ENCODE measurements at places on chromosomes 3 and 15.

- no peak for DNase-seq
Measured at GRCh38 chr3:89841041-89841440, 733.6 kb downstream of the EPHA3 start.

DNA sequence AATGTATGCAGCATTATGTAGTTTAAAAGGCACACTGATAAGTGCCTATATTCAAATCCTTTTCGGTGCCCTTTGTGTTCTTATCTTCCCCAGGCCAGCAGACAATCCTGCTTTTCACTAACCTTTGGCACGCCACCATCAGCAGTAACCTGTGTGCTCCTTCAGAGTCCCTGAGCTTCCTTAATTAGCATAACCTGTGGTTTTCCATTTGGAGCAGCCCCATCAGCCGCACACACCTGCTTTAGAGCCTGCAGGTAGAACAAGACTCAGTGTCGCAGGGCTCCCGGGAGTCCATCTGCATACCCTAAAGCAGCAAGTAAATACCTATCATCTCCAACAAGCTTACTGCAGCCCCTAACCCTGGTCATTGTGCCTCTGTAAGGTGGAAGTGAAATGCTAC, 755.1 kb downstream of the ROBO2 start:
- DNase-seq, result no peak

GRCh38 chr3:23612296-23612891, 193.4 kb upstream of the UBE2E1 start:
- no peak for DNase-seq

DNA sequence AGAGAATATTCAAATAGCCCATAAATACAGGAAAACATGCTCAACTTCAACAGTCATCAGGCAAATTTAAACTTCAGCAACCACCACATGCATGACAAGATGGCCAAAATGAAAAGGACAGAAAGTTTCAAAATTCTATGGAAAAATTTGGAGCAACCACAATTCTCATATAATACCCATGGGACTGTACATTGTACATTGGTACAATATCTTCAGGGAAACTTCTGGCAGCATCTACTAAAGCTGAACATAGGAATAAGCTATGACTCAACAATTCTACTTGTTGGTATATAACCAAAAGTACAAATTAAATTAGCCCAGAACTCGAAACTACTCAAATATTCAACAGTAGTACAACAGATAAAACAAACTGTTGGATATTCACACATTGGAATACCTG, 847.6 kb downstream of the TBL1XR1 start:
- DNase-seq, result no peak

DNA sequence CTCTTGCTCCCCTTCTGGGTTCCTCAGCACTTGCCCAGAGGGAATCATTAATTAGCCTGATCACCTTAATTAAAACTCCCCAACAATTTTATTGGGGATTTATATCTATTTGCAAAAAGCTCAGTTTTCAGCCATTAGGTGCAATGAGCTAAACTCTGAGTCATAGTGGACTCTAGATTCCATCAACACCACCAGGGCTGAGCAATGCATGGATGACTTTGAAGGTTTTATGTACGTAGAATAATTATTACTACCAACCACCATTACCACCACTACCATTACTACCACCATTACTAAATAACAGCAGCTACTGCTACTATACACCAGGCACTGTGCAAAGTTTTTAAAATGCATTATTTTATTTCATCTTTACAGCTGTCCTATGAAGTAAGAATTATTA, 81.2 kb downstream of the ZNF621 start:
- DNase-seq, result no peak

- DNase-seq, result no peak
Measured at GRCh38 chr3:52140000-52140399, 14.2 kb downstream of the POC1A start.

DNA sequence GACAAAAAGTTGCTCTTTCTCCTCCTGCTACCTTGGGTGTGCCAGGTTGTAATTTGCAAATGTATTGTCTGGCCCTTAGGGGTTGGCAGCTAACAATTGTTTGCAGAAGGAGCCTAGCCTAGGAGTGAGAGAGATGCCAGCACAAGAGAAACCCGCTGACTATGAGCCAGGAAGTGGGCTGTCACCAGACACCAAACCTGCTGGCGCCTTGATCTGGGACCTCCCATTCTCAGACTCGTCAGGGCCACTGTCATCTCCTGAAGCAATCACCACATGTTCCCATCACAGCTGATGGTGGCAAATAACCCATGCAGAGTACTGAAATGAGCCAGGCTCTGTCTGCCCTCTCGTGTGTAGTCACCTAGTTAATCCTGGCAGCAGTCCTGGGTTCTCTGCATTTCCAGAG, 406.4 kb upstream of the NPAP1 start:
- DNase-seq, result no peak

DNA sequence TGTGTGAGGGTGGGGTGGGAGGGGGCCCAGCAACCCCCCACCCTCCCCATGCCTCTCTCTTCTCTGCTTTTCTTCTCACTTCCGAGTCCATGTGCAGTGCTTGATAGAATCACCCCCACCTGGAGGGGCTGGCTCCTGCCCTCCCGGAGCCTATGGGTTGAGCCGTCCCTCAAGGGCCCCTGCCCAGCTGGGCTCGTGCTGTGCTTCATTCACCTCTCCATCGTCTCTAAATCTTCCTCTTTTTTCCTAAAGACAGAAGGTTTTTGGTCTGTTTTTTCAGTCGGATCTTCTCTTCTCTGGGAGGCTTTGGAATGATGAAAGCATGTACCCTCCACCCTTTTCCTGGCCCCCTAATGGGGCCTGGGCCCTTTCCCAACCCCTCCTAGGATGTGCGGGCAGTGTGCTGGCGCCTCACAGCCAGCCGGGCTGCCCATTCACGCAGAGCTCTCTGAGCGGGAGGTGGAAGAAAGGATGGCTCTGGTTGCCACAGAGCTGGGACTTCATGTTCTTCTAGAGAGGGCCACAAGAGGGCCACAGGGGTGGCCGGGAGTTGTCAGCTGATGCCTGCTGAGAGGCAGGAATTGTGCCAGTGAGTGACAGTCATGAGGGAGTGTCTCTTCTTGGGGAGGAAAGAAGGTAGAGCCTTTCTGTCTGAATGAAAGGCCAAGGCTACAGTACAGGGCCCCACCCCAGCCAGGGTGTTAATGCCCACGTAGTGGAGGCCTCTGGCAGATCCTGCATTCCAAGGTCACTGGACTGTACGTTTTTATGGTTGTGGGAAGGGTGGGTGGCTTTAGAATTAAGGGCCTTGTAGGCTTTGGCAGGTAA, 8.1 kb downstream of the FAM131A start:
- no peak for DNase-seq

DNA sequence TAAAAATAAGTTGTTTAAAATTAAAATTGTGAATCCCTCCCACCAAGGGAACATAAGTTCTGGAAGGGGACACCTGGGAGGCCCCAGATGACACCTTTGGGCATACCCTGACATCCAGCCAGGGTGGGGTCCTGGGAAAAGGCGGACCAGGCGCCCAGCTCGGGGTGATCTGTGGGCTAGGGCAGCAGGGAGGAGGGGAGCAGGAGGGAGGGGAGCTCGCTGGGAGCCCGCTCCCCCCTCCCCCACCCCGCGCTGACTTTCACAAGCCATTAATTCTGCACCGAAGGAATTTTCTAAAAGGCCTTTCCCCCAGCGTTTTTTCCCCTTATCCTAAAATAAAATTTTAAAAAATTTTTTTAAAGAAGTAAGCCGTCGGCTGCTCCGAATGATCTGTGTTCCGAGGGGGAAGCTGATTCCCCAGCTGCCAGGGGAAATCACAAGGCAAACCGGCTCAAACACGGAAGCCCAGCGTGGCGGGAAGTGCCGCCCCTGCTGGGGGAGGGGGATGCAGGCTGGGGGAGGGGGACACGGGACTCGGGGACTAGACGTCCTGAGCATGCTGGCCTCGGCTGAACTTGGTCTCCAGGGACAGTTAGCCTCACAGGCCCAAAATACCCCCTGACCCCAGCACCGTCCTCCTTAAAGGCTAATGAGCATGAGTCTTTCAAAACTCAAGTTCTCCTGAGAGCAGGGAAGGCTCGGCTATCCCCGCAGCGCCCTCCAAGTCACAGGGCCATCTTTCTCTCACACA, 13.9 kb downstream of the PLXND1 start:
- DNase-seq, result no peak

DNA sequence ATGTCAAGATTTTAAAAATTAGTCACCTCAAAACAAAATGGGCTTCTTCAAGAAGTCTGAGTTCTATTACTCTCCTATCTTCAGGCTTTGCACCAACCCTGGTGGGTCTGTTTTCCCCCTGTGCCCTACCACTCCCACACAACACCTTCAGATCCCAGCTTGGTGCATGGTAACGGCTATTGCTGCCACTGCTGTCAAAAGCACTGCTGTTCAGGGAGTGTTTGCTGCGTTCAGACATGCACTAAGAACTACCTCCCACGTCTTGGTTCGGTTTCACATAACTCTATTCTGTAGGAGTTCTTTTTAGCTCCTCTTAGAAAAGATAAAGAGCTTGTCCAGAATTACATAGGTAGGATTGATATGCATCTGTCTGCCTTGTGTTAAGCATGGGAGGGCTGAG, 799.2 kb downstream of the NR2F2 start:
- no peak for DNase-seq

GRCh38 chr3:171039674-171040073, 13.2 kb upstream of the SLC2A2 start:
- no peak for DNase-seq

GRCh38 chr3:141498598-141499223, 11.9 kb downstream of the RASA2 start:
- DNase-seq, result peak; percentile 82

DNA sequence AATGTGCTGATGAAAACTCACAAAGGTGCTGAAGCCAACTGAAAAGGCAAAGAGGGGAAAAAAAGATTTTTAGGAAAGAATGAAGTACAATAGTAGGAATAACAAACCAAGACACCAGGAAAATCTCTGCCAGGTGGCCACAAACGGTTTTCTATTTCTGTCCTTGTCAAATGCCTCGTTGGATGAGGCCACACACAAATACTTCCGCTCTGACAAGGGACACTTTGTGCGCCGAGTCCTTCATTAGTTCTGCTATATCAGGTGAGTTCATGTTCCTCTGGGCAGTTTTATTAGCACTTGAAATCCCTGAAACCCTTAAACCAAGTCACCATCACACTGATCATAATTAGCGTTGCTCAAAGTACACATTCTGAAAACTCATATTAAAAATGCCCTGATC, 373.1 kb downstream of the VPS13C start:
- no peak for DNase-seq

DNA sequence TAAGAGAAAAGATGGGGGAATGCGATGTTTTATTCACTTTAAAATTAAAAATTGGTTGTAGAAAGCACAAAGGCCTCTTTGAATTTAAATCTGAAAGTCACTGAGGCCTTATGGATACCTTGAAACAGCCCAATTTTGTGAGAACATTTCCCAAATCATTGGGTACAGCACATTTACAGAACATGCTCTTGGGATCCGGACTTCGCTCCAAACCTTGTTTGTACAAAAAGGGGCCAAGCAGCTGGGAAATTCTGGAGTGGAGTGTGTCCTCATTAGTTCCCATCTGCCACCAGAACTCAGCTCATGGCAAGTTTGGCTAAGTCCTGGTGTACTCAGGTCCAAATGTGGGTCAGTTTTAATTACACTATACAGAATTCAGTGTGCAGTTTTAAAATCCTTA, 254.2 kb downstream of the ZBTB20 start:
- DNase-seq, result no peak

GRCh38 chr3:175598740-175599139, 739.6 kb downstream of the NAALADL2 start:
- no peak for DNase-seq

- DNase-seq, result no peak
Measured at GRCh38 chr3:171871392-171872274, 28.5 kb downstream of the TMEM212 start.

GRCh38 chr15:62835351-62835750, 207.2 kb upstream of the TPM1 start:
- DNase-seq, result no peak
